ENCODE measurements at places on chromosomes 11 and 22.

GRCh38 chr11:135031205-135031989 is 619.4 kb upstream of the B3GAT1 start:
- DNase-seq: no peak

DNA sequence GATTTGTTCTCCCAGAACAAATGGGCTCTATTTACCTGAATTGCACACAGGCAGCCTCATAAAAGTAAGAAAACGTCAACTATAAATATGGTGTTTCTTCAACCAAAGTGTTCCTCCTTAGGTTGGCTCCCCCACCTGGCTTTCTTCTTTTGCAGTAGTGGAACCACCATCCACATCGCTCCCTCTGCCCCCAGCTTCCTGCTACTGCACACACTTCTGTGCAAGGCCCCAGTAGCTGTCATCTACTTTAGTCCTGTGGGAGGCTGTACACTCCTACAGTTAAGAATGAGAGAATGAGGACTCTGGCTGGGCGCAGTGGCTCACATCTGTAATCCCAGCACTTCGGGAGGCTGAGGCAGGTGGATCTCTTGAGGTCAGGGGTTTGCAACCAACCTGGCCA is 89.5 kb downstream of the BMAL1 start:
- DNase-seq: no peak

DNA sequence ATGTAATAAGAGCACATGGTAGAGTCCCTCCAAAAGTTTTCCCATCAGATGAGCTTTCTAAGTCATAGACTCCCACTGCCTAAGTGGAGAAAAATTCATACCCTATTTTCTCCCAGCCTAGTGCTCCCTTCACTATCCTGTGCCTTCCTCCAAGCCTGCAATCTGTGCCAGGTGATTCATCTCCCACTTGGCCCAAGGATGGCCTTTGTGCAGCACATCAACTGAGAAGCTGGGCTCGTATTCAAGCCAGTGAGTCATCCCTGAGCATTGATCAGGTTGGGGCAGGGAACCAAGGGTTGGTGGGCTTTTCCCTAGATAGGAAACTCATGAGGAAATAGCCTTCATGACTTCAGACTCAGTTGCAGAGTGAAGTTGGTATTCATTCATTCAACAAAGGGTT is 64.6 kb downstream of the PANX1 start:
- DNase-seq: no peak

DNA sequence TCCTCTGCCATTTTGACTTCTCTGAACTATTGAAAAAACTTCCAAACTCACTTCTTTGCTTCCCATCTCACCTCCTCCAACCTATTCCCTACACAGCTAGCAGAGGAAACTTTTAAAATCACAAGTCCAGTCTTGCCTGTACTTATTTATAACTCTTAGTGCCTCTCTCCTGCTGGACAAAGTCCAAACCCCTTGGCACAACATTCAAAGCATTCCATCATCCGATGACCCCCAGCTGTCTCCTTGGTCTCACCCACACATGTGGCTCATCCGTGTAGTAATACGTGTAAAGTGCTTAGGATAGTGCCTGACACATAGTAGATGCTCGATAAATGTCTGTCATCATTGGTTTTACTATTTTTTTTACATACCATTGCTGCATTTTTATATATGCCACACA is 101.4 kb downstream of the PARVA start:
- DNase-seq: no peak

DNA sequence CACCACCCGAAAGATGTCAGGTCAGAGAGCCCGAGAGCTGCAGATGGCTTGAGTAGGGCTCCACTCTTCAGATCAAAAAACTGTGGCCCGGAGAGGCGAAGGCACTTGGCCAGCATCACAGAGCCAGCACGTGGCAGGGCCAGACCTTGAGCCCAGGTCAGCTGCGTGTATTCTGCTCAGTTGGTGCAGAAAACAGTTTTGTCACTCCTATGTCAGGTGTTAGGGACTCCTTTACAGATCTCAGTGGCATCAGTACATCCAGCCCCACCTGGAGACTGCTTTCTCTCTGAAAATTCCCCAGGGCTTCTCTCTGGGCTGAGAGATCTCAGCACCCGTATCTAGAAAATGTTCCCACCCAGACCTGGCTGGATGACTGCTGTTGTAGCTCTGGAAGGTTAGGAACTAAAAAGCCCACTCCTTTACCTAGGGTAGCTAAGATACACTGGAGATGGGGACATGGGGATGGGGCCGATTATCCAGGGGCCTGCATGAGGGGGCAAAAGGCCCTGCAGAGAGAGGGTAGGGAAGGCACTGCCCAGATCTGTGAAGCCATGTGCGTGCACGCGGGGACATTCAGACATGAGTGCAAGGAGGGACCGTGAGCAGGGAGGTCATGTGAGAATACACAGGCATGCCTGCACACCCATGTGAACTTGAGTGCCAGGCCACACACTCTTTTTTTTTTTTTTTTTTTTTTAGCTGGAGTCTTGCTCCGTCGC is 3.4 kb downstream of the APOA1 start:
- DNase-seq: no peak

GRCh38 chr11:94895971-94896370 is 77.4 kb downstream of the CWC15 start:
- DNase-seq: no peak

DNA sequence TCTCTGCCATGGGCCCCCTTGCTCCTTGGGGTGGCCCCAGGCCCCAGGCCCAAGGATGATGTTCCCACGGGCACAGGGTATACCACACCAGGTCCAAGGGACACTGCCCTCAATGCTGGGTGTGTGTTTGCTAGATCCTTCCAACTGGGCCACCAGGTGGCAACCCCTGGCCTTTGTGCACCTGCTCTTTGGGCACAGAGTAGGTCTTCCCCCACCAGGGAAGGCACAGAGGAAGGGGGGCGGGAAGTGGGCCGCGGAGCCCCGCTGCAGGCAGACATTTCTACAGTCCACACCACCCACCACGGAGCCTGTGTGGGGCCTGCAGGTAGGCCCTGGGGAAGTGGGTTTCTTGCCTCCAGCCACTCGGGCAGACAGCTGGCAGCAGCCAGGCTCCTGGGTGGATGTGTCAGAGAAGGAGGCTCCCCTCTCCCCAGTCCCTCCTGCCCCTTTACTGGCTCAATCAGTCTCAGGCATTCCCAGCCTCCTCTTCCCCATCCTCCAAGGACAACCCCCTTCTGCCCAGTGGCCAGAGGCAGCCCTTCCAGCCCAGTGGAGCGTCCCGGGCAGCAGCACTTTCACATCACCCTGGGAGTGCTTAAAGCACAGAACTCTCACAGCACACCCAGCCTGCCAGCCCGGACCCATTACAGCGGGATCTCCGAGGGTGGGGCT is 21.6 kb downstream of the MAFF start:
- DNase-seq: no peak

- no peak for DNase-seq
Measured at GRCh38 chr11:32852207-32852606, 22.5 kb downstream of the PRRG4 start.

GRCh38 chr11:69413015-69413801 is 68.3 kb upstream of the LINC01488 start:
- no peak for DNase-seq

DNA sequence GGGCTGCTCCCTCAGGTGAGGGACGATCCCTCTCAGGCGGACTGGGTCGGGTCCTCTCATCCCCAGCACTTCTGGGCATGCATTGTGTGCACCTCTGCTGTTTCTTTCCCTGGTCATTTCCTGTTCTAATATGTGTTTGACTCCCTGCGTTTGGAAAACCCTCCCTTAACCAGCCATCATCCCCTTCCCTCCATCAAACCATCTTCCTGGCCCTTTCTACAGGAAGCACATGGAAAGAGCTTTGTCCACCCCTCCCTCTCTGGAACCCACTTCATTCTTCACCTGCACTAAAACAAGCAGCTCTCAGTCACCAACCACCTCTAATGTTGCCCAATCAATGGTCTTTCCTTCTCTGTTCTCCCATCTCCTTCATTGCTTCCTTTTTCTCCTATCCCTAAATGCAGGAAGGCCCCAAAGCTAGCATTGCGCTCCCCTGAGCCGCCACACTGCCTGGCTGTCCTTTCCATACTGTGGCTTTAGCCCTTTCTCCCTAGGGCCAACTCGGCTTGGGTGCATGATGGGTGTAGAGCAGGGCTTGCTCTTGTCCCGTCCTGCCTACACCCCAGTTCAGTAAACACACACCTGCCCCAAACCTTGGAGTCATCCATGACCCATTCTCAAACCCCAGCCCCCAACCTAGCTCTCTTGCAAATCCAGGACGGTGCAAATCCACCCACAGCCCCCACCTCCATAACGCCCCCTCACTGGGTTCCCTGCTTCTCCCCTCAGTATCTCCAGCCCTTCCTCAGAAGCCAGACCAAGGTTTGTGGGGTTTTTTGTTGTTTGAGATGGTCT is 5.4 kb upstream of the GAS2L1 start:
- DNase-seq: no peak

- DNase-seq: no peak
Measured at GRCh38 chr11:131694526-131695424, 324.4 kb downstream of the NTM start.

DNA sequence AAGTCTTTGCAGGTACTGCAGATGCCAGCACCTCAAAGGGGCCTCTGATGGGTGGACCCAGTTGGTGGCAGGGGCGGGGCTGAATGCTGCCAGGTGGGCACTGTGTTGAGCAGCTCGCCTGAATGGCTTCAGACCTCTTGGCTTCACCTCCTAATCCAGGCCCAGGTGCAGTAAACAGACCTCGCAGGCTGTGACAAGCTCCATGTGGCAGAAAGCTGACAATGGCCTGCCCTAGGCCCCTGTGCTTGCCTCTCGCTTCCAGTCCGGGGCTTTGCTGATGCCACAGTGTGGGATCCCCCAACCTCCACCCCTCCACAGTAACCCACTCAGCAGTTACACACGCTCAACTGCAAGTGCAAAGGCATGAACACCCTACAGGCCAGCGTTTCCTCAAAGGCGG is 9.4 kb downstream of the IGLL1 start:
- DNase-seq: no peak

DNA sequence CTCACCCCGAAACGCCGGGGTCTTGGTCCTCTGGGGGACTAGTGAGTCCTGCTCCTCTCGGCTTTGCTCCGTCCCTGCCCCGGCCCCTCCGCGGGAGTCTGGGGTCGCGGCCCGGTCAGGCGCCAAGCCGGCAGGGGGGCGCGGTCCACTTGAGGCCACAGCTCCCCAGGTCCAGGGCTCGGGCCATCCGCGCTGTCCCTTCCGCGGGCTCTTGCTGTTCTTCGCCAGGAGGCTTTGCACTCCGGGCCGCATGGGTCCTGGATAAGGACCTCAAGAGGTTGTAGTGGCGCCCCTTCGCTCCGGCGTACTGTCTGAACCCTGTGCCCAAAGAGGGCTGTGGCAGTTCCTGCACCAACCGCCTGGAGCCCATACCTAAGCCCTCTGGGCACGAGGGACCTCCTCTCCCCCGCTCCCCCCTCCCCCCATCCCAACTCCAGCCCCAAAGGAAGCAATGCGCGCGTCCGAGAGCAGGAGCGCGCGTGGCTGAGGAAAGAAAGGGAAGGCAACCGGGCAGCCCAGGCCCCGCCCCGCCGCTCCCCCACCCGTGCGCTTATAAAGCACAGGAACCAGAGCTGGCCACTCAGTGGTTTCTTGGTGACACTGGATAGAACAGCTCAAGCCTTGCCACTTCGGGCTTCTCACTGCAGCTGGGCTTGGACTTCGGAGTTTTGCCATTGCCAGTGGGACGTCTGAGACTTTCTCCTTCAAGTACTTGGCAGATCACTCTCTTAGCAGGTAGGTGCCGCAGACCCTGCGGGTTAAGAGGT is at the start of gene ADM:
Gene ADM, plus strand, starts transcription at position 579 of the 767 bp plus-strand sequence. CDS start 628 bp downstream, outside the sequence.
- DNase-seq: no peak

DNA sequence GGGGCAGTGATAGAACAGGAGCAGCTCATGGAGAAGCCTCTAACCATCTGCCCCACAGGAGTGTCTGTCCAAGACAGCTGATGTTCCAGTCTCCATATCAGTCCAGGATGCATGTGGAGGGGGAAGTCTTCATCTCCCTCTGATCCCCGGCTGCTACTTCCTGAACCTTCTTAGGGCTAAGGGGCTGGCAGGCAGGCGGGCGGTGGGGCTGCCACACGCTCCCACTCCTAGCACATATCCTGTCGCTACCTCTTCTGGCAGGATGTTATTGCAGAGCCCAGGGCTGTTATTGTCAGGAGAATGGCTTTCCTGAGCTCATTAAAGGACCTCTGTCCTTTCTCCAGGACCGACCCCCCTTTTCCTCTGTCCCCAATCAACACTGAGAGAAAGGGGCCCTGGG is 25.4 kb downstream of the LRRC55 start:
- DNase-seq: no peak

DNA sequence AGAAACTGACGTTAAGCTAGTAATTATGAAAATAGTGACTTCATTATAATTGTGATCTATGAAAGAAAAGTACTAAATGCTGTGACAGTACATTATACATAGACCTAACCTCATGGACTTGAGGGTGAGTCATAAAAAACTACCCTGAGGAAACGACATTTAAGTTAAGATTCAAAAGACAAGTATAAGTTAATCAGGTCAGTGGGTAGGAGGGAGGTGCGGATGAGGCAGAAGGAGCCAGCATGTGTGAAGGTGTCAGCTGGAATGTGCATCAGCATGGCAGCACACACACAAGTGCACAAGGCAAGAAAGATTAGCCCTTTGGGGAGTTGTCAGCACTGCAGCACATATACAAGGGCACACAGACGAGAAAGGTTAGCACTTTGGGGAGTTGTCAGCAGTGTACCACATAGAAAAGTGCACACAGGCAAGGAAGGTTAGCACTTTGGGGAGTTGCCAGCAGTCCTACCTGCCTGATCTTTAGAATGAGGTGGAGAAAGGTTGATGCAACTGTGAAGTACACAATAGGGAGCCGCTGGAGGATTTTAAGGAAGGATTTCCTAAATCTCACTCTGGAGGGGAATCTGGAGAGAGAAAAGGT is 31.6 kb upstream of the CAVIN3 start:
- DNase-seq: no peak

GRCh38 chr11:9269492-9270013 is 4.4 kb upstream of the DENND5A start:
- no peak for DNase-seq

GRCh38 chr11:68680541-68681231 is 3.7 kb upstream of the GAL start:
- DNase-seq: no peak

DNA sequence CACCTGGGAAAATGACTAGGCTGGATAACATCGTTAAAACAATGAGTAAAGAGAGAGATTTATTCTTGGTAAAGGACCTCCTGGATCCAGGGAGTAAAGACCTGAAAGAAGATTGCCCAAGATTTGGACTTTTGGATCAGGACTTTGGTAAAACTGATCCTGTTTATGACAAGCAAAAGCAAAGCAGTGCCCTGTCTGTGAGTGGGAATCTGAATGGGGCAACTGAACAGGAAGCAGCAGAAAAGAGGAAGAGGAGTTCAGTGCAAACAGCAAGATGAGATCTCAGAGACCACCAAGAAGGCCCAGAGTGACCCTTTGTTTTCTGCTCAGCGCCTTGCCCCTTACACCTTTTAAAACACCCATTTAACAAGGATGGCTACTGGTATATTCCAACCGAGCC is 122.0 kb downstream of the VPREB1 start:
- DNase-seq: no peak

Data from stimulated activated CD8-positive, alpha-beta memory T cell treated with anti-CD3 and anti-CD28 coated beads, Interleukin-7, amount 100 ng/mL, for 4 hours (primary cell).